IMR-90 (cell line): ENCODE measurements at places on chromosomes 1 and 21.

- H3K36me3 ChIP-seq, result peaks cover 16% of the 10 kb centered on the region
- peaks cover 10% of the 10 kb centered on the region; the same call in 1 of the 2 replicates for H3K4me1 ChIP-seq
- no peak overlapping the region for H3K4me3 ChIP-seq
- no peak for DNase-seq
- no peak overlapping the region for H3K27ac ChIP-seq
Measured at GRCh38 chr1:45337630-45338325, 2.2 kb upstream of the TOE1 start.

DNA sequence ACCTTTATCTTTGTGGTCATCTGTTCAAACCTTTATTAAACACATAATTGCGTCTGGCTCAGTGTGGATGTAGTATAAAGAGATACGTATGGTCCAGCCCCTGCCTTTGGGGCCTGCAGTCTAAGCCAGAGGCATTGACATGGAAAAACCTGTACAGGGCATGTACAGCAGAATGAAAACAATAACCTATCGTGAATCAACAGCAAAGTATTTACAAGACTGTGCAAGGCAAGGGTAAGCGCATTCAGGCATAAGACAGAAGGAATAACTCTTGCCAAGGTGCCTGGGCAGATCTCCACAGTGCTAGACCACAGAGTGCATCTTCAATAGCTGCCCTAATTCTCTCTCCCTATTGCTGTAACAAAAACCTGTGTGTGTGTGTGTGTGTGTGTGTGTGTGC, 35.5 kb downstream of the KIRREL1 start:
- H3K27ac ChIP-seq, result no peak overlapping the region
- H3K27me3 ChIP-seq, result no peaks in the 10 kb centered on the region

- no peak overlapping the region for H3K27ac ChIP-seq
- peaks cover 6% of the 10 kb centered on the region for H3K4me1 ChIP-seq
- H3K4me3 ChIP-seq, result no peak overlapping the region
- no peak for DNase-seq
- no peaks in the 10 kb centered on the region for H3K36me3 ChIP-seq
Measured at GRCh38 chr1:115492019-115492595, 149.7 kb upstream of the VANGL1 start.

DNA sequence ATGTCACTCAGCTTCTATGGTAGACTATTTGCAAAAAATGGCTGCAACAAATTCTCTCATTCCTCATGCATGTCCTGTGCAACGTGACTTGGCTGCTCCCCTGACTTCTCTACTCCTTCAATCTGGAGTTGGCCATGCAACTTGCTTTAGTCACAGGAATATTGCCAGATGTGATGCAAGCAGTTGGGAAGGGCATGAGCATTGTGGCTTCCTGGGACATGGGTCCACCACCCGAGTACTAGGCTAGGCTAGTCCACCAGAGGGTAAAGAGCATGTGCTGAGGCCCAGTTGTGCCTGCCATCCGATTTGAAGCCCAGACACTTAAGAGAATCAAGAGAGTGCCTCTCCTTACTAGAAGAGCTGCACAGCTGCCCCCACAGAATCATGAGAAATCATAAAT, 89.6 kb downstream of the DSCAM start:
- no peak overlapping the region for H3K4me3 ChIP-seq
- no peak overlapping the region for H3K27ac ChIP-seq
- DNase-seq, result no peak
- no peaks in the 10 kb centered on the region for H3K27me3 ChIP-seq
- no peaks in the 10 kb centered on the region for H3K4me1 ChIP-seq

GRCh38 chr1:47986761-47987200, 10.4 kb downstream of the TRABD2B start:
- DNase-seq, result no peak
- H3K27ac ChIP-seq, result no peak overlapping the region
- no peaks in the 10 kb centered on the region for H3K4me1 ChIP-seq
- H3K36me3 ChIP-seq, result no peaks in the 10 kb centered on the region
- H3K27me3 ChIP-seq, result peaks cover 10% of the 10 kb centered on the region

- no peaks in the 10 kb centered on the region for H3K4me1 ChIP-seq
- DNase-seq, result no peak
- no peaks in the 10 kb centered on the region; the same call in 1 of the 2 replicates for H3K27me3 ChIP-seq
- no peak overlapping the region for H3K27ac ChIP-seq
- H3K4me3 ChIP-seq, result no peak overlapping the region
- no peaks in the 10 kb centered on the region for H3K36me3 ChIP-seq
Measured at GRCh38 chr1:2604844-2605508, 18.4 kb downstream of the PRXL2B start.

DNA sequence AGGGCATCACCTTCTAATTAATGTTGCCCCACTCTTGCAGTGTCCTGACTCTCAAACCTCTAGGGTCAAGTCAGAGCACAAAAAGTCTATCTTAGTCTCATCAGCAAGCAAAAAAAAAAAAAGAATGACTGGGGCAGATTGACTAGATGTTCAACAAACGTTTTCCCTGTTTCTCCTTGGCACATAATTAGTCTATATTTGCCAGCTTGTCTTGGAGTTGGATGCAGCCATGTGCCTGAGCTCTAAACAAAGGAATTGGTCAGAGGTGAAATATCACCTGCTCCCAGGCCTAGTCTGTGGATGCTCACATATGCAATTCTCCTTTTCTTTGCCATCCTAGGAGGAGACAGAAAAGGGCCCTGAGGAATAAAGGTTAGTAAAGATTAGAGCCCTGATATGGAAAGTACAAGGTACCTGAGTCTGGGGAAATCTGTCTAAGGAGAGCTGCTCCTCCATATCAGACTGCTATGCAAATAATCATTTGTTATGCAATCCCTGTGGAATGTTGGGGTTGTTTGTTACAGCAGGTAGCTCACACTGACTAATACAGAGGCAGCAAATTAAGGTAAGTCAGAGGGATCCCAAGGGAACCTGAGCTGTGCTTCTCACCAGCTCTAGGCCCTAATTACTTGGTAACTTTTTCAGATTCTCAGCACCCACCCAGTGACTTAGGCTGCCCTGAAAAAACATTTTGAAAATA, 130.8 kb downstream of the BRINP2 start:
- no peak for DNase-seq

DNA sequence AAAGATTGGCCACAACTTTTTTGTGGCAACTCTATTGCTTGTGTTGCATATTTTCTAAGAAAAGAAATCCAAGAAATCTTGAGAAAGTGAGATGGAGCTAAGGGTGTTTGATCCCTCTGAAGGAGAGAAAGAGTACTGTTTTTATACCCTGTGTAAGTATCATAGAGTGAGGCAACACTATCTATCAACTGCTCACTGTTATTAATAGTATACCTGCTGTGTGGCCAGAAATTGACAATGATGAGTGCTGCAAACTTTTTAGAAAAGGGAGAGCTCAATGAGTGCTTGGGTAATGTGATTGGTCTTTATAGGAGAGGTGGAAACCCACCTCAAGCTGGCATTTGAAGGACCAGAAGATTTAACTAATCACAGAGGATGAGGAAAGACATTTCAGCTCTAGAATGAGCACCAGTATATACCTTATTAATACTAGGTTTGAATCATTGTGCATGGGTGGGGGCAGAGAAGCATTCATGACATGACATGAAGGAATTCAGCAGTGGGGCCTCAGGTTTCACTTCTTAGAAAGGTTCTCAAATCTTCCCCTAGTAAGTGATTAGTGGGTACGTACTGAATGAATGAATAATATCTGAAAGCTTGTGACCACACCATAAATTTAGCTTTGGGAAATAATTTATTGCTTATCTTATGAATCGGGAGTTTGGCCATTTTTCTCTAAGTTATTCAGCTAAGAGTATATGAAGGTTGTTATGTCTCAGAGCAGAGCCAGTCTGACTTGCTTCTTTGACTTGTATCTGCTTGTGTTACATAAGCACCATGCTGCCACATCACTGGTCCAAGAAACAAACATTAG, 169.2 kb upstream of the SGIP1 start:
- peaks cover 12% of the 10 kb centered on the region for H3K4me1 ChIP-seq
- H3K27ac ChIP-seq, result no peak overlapping the region
- DNase-seq, result peak; percentile 75
- H3K36me3 ChIP-seq, result peaks cover 53% of the 10 kb centered on the region

- no peaks in the 10 kb centered on the region for H3K4me1 ChIP-seq
- H3K27ac ChIP-seq, result no peak overlapping the region
- H3K4me3 ChIP-seq, result no peak overlapping the region
- DNase-seq, result no peak
Measured at GRCh38 chr21:44948426-44949120, 8.7 kb downstream of the SLX9 start.
